Hematopoietic multipotent progenitor cell treated with erythropoietin and hydrocortisone succinate and interleukin-3 and kit ligand, for 6 days (in vitro differentiated cells): ENCODE measurements at places on chromosomes 5 and 9.

GRCh38 chr5:82560969-82561368 lies 282.8 kb upstream of the RPS23 start:
- no peak for DNase-seq

GRCh38 chr5:99133921-99134320 lies 205.1 kb upstream of the CHD1 start:
- DNase-seq: no peak

DNA sequence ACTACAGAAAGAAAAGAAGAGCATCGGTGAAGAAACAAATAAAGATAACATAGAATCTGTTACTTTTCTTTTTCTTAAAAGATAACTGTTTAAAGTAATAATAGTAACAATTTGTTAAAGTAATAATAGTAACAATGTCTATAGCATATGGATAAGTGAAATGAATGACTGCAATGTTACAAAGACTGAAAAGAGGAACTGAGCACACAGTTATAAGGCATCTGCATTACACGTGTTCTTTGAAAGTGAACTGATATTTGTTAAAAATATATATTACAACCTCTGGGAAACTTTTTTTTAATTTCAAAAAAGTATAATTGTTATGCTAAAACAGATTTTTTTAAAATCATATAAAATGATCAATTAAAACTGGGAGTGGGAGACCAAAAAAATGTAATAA lies 88.4 kb upstream of the FST start:
- DNase-seq: no peak

DNA sequence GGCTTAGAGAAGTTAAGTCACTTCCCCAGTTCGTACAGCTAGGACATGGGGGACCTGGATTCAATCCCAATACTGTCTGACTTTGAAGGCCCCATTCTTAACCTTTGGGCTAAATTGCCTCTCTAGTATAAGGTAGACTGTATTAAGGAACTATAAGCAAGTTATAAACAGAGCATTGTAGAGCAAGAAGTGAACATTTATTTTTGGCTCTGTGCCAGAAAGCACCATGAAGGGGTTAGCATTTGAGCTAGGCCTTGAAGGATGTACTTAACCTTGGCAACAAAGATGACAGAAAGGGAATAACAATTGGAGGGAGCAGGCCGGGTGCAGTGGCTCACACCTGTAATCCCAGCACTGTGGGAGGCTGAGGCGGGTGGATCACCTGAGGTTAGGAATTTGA lies 32.8 kb downstream of the GALNT10 start:
- peak; percentile 48 for DNase-seq

DNA sequence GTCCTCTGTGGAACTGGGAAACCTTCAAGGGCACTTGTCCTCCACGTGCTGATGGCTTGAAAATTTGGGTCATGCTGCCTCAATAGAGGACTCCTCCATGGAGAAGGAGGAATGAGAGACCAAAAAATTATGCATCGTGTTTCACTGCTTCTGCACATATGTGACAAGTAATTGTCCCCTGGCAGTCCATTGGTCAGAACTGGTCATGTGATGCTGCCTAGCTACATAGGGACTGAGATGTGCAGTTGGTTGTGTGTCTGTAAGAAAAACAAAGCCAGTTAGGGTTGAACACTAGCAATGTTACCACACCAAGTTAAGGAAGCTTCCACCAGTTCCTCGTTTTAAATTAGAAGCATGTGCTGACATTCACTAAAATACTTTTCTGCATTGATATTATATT lies 201.9 kb upstream of the ANKH start:
- DNase-seq: no peak

DNA sequence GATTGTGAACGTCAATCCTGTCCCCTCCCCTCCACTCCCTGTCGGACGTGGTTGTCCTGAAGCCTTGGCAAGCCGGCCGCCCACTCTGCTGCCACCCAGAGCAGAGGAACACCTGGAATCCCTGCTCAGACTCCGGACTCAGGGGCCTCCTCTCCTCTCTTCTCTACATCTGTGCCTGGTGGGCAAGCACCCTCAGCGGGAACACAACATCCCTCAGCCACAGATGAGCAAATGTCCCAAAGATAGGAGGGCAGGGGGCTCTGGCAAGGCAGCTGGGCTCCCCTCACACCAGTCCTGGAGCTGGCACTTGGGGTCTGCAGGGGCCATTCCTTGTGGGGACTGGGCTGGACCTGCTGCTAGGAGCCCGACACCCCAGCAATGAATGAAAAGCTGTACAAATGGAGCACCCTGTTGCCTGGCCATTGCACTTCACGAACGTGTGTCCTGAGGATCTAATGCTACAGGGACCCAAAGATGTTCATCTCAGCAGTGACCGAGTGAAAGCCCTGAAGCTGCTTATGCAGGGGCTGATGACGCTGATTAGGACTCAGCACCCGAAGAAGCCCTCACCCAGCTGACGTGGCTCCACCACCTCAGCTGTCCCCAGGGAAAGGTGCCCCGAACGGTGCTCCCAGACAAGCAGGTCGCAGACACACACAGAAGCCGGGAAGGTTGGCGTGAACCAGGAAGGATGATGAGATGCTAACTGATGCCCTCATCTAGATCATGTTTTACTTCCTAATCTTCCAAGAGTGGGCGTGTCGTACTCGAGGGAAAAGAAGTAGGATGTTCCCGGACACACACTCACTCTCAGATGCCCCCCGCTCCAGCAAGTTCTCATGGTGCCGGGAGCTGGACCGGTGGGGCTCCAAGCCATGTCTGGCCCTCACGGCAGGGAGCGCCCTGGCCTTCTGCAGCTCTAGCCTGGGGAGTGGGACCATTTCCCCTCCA lies 177.0 kb upstream of the PPP1R26 start:
- no peak for DNase-seq

- DNase-seq: peak; percentile 7
These were observed 437.1 kb downstream of the PRR16 start for GRCh38 chr5:120901199-120901598.

DNA sequence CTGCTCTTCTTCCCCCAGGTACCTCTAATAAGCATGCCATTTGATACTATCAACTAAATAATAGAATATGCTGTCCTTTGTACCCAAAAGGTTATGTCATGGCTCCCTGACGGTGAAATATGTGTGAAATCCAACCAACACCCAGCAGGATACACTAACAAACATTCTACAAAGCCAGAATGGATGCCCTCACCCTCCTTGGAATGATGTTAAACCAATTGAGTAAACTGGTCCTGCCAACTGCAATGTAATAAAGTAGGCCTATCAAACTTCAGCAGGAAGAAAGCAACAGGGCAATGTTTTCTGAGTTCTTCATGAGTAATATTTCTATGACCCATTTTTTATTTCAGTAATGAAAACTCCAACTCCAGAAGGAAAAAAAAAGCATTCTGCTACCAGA lies 24.9 kb downstream of the RGMB start:
- DNase-seq: no peak

DNA sequence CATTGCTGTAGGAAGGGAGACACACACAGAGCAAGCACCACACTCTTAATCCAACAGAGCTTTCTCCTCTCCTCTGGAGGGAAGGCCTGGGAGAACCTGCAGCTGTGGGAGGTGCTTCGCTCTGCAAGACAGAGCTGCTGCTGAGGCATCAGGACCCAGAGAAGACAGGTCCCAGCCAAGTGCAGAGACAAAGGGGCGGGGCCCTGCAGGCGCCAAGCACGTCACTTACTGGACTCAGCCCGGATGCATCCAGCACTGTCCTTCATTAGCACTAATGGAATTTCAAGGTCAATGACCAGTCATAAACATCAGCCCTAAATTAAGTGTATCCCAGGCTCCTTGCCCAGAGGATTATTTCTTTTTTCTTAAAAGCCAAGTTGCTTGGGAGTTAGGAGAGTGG lies 337.1 kb upstream of the PANK3 start:
- no peak for DNase-seq

DNA sequence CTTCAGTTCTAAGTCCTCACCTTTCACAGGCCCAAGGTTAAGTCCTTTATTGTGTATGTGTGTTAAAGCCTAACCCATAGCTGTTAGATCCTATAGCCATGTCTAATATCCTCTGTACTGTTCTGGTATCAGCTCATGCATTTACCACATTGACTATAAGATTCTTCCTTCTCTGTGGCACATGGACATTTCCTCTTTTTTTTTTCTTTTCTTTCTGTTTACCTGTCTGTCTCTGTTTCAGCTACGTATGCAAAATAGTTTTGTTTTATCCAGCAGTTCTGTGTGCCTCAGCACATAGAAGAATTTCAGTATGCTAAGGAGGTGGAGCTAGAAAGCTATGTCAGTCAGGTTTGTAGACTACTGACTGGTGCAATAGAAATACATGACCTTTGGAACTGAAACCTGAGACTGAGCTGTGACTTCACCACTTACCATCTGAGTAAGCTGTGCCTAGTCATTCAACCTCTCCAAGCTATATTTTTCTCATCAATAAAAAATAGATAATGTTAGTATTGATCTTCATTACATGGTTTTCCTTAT lies 155.6 kb upstream of the VLDLR start:
- no peak for DNase-seq

GRCh38 chr5:141590127-141590526 lies 28.7 kb downstream of the DIAPH1 start:
- DNase-seq: peak; percentile 42

- peak; percentile 2 for DNase-seq
These were observed 102.2 kb upstream of the SLCO6A1 start for GRCh38 chr5:102600964-102601363.

DNA sequence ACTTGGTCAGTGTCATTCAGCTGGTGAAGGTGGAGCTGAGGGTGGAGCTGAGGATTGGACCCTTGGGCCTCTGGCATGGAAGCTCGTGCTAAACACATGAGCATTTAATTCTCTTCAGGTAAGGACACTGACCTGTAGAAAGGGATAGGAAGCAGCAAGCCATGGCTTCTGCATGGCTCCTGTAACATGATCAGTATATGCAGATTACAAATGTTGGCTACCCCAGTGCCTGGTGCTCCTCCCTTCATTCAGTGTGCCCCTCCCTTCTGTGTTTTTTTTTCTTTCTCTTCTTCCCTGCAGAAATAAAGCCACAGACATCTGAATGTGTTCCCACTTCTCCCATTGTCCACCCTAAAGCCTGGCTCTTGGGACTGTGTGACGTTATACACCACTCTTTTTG lies 52.9 kb downstream of the ARHGAP26 start:
- DNase-seq: no peak

- DNase-seq: peak; percentile 15
These were observed 23.8 kb downstream of the HSDL2 start for GRCh38 chr9:112403614-112404201.

- DNase-seq: peak; percentile 98
These were observed at the start of gene SPDL1 for GRCh38 chr5:169583424-169584220. SPDL1 (plus strand) TSS chr5:169583773; CDS start chr5:169588417, 4,644 bp downstream.

DNA sequence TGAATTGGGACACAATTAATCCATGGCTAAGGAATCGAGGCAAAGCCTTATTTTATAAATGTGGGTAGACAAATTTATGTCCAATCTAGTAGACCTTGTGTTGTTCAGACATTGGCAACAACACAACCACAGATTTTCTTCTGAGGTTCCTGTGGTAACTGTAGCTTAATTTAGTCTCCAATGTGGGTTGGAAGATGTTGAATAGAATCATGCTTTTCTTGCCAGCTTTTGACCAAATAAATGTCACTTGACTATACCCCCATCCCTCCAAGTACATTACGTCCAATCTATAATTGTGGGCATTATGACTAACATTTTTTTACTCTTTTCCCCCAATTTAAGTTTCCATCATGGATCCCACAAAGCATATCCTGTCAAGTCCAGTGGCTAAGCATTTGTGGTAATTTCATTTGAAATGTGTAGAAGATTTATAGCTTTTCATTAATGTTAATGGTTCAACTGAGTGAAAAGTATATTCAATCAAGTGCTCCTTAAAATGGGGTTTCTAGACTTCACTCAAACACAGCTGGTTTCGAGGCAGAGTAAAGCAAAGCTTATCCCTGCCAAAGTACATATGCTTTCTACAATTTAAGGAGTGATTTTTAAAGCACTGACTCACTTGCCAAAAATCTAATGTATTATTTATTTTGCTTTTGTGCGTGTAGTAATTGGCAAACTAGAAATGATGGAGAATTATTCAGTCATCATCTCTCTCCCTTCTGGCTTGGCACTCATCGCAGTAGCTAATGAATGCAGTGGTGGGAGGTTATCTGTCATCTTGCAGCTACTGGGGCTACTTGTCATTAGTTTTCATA lies 141.8 kb downstream of the FAM174A start:
- DNase-seq: no peak

- peak; percentile 4 for DNase-seq
These were observed 57.8 kb downstream of the CXXC5 start for GRCh38 chr5:139705655-139706587.

DNA sequence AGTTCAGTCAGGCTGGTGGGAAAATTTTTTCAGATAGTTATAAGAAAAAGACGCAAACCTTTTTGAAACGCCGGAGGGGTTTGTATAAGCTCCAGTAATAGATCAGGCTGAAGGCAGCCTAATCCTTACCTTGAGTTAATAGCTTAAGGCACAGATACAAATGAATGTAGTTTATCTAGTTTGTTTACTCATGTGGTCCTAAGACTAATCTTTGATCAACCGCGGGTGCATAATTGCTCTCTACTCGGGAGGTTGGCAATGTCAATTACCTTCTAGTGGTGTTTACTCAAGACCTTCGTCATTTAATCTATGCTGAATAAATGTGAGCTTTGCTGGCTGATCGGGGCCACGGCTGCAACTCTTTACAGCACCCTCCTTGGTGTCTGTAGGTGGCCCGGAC lies 665 bp upstream of the INSL4 start:
- DNase-seq: no peak

- no peak for DNase-seq
These were observed 61.4 kb downstream of the PCDH1 start for GRCh38 chr5:141816598-141817399.

DNA sequence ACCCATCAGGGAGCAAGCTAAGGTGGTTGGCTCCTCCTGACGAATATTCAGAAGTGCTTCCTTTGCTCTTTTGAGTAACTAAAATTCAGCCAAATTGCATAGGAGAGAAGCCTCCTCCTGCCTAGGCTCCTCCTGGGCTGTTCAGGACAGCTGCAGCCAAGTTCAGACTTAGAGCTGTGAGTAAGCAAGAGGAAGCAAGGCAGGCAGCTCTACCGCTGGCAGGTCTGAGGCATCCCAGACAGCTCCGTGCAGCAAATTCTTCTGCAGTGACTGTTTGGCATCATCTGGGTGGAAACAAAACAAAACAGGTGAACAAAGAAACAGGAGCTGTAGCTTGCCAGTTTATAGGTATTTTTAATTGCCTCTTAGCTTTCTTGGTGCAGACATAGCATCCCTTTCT lies 421.0 kb downstream of the GADD45G start:
- DNase-seq: no peak

DNA sequence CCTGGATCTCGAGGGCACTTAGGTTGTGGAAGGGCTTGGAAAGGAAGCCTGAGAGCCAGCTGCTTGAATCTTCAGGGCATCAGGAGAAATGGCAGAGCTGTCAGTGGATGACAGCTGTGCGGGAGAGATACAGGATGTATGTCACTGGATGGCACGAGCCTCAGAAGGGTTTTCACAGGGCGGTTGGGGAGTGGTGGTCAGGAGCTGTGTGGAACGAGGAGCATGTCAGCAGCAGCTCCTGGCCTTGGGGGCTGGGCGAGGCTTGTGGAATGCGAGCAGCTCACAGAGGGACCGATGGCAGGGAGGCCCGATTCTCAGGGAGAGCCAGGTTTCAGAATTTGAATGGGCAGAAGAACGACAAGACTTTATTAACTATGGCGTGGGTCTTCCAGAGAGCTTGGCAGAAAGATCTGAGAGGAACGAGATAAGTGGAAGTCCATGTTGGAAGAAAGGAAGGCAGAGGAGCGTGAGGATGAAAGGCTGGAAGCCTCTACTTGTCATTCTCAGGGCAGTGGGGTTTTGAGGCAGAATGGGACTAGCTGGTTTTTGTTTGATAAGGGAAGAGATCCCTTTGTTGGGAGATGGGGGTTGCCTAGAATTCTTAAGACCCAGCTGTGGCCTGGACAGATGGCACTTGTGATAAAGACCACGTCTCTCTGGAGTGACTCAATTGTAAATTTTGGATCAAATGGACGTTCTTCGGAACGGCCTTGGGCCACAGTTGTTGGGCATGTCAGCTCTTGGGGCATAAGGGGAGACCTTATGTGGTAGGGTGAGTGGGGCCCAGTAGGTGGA lies 60.3 kb downstream of the SNX30 start:
- peak; percentile 32 for DNase-seq
